ENCODE measurements at places on chromosomes 6 and 20.

DNA sequence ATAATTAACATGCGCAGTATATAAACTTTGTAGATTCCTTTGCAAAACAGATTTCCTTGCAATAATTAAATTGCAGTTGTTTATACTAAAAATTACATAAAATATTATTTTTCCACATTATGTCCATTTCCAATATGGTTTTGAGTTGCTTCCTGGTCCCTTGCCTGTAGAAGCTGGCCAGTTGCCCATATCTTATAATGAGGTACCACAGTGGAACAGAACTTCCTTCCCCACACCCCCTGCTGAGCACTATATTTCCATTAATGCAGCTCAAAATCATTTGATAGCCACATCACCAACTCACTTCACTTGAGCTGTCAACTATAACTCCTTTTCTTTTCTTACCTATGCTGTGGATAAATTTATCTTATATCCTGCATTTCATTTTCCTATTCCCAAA lies 194.6 kb downstream of the DST start:
- DNase-seq: no peak

GRCh38 chr6:111952821-111953540 lies 79.7 kb upstream of the FYN start:
- peak; percentile 67 for DNase-seq

GRCh38 chr6:144578385-144579350 lies 293.5 kb downstream of the UTRN start:
- peak; percentile 84 for DNase-seq

- peak; percentile 10 for DNase-seq
These were observed 799 bp upstream of the SHPRH start for GRCh38 chr6:145964948-145965366.

DNA sequence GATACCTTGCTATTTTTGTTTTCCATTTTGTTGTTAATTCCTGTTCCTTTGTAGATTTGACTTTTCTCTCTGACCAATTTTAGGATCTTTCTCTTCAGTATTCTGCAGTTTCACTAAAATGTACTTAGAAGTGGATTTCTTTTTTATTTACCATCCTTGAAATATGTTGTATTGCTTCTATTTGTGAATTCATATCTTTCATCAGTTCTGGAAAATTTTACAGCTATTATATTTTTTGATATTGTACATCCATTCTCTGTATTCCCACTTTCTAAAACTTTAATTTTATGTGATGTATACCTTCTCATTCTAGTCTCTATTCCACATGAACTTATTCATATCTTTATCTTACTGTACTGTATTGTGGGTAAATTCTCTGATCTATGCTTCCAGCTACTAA lies 9.7 kb upstream of the ALDH8A1 start:
- DNase-seq: no peak

GRCh38 chr20:53100476-53100911 lies 128.3 kb downstream of the TSHZ2 start:
- DNase-seq: peak; percentile 50

DNA sequence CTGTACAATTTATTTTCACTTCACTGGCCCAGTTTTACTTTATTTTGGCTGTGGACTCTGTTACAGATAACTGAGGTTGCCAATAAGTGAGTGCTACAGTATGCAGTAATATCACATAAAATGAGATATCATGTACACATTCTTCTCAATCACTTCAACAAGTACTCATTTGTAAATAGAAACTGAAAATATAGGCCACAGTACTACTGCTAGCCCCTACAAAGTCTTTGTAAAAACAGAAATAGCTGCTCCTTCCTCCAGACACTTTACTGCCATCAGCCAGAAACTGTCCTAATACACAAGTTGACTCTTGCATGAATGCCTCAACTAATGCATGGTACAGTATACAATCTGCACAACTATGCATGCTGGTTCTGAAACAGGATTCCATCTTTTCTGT lies 9.2 kb downstream of the DTNBP1 start:
- no peak for DNase-seq

DNA sequence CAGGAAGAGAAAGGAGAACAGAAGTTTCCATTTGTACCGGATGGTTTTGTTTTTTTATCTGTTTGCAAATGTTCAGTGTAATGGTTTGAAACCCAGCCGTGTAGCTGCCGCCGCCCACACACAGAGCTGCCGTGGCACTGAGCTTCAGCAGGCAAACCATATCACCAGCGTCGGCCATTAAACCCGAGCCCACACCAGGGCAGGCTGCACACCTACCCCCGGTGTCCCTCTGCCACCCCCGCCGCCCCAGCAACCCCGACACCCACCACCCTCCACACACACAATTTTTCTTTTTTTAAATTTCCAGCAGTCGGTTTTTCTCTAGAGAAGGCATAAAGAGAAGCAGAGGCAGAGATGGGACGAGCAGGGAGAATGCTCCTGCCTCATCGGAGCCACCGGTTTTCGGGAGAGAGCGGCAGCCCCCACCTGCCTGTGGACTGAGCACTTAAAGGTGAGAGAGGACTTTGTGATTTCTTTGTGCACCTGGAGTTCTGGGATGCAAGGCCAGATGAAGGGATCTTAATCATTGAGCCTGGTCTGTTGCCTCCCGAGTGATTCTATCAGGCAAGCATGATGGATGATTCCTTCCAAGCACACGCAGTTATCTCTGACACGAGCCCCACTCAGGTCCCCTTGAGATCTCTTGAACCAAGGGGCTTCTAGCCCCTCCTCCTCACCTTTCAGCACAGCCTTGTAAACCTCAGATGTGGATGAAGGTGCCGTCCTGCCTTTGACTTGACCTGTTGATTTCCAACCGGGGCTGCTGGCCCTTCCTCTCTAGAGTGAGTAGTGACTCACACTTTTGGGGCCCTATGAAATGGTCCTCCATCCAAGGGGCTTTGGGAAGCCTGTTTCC lies 17.5 kb upstream of the ZNF831 start:
- no peak for DNase-seq

GRCh38 chr6:156395276-156395675 lies 381.9 kb upstream of the ARID1B start:
- DNase-seq: no peak

GRCh38 chr6:111573131-111573883 lies 32.4 kb downstream of the TRAF3IP2 start:
- peak; percentile 85 for DNase-seq

DNA sequence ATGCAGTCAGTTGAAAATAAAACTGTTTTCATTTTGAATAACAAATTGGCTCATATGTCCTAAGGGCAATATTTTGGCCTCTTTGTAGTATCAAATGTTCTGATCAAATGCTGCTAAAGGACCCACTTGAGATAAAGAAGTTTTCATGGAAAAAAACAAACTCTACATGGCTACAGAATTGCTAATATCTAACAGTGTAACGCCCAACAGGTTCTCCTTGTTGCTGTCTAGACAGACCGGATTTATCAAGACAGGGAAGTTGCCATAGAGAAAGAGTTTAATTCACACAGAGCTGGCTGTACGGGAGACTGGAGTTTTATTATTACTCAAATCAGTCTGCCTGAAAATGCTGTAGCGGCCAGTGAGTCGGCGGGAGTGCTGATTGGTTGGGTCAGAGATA lies 19.4 kb upstream of the MAN1A1 start:
- DNase-seq: no peak

DNA sequence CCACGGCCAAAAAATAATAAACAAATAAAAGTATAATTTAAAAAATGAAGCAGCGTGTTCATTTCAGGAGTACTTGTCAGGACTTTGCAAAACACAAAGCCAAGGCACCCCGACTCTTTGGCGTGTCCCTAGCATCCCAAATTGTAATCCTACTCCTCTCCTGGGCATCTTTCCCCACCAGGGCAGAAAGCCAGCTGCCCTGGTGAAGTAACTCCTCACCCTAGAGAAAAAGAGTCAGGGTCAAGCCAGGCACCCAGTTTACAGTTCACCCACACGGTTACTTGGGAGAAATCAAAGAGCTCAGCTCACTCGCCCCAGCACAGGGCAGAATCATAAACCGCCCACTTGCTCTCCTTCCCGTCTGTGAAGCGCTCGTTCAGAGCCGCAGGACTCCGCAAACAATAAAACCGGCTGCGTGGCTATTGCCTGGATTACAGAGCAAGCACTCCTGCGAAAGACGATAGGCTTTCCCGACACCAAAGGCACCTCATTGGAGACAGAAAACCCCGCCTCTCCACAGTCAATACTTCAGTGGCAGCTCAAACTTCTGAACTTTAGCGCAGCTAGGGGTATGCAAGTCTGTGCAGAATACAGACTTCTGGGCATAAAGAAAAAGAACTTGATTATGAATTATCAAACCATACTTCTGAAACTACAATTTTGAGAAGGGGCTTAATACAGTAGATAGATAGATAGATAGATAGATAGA lies 73.0 kb upstream of the NHSL1 start:
- peak; percentile 85 for DNase-seq

DNA sequence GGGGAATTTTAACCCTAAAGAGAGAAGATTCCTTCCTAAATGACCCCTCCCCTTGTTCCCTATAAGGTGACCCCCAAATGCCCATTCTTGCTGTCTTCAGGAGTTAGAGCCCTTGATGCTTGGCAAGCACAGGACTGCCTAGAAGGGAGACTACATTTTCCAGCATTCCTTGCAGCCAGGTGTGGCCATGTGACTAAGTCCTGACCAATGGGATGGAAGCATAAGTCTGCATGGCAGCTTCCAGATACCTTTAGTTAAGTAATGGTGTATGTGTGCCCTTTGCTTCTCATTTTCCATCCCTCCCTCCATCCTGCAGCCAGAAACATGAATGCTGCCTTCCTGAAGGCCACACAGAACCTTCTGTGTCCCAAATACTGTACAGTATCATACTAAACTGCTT lies 5.5 kb downstream of the BFSP1 start:
- no peak for DNase-seq

GRCh38 chr6:144744720-144745119 lies 459.6 kb downstream of the UTRN start:
- no peak for DNase-seq

DNA sequence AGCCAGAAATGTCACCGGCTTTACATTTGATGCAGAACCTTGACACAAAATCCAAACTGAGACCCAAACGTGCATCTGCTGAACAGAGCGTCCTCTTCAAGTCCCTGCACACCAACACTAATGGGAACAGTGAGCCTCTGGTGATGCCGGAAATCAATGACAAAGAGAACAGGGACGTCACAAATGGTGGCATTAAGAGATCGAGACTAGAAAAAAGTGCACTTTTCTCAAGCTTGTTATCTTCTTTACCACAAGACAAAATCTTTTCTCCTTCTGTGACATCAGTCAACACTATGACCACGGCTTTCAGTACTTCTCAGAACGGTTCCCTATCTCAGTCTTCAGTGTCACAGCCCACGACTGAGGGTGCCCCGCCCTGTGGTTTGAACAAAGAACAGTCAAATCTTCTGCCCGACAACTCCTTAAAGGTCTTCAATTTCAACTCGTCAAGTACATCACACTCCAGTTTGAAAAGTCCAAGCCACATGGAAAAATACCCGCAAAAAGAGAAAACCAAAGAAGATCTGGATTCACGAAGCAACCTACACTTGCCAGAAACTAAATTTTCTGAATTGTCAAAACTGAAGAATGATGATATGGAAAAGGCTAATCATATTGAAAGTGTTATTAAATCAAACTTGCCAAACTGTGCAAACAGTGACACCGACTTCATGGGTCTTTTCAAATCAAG lies 108.4 kb downstream of the RTN4IP1 start:
- DNase-seq: no peak

DNA sequence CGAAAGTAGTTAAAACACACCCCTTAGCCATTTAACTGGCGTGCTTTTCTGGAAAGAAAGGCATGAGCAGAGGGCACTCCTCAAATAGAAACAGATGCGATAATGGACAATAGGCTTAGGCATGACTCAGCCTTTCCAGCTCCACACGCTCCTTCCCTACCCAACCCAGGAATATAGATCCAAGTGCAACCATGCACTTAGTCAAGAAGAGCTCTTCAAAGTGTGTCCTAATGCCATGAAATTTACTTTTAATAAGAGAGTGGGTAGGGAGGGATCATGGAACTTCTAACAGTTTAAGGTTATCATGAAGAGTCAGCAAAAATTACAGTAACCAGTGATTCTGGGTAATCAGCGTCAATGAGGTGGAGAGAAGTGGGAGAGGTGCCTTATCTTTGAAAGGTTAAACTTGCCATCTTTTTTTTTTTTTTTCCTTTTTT lies 2.4 kb upstream of the EFHC1 start:
- peak; percentile 95 for DNase-seq

- DNase-seq: no peak
These were observed 34.6 kb upstream of the NKX2-2 start for GRCh38 chr20:21548390-21549035.

- DNase-seq: peak; percentile 94
These were observed 98.3 kb downstream of the SASH1 start for GRCh38 chr6:148440877-148441453.

GRCh38 chr6:158849899-158850806 lies 31.0 kb upstream of the EZR start:
- peak; percentile 97 for DNase-seq

GRCh38 chr6:20135677-20136268 lies 76.5 kb downstream of the MBOAT1 start:
- DNase-seq: no peak

DNA sequence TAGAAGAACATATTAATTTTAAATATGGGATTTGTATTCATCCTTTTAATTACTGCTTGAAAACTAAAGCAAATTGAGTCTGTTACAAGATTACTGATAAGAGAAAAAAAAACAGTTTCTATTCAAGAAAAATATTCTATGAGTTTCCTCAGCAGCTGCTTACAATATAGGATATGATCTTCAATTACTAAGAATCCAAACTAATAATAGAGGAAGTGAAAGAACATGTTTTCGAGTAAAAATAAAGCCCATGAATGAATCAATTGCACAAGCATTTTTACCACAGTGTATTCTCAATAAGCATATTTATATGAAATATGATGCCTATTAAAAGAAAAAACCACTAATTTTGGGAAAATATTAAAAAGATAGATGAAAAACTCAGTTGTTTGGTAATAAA lies 63.4 kb downstream of the AHI1 start:
- DNase-seq: no peak

DNA sequence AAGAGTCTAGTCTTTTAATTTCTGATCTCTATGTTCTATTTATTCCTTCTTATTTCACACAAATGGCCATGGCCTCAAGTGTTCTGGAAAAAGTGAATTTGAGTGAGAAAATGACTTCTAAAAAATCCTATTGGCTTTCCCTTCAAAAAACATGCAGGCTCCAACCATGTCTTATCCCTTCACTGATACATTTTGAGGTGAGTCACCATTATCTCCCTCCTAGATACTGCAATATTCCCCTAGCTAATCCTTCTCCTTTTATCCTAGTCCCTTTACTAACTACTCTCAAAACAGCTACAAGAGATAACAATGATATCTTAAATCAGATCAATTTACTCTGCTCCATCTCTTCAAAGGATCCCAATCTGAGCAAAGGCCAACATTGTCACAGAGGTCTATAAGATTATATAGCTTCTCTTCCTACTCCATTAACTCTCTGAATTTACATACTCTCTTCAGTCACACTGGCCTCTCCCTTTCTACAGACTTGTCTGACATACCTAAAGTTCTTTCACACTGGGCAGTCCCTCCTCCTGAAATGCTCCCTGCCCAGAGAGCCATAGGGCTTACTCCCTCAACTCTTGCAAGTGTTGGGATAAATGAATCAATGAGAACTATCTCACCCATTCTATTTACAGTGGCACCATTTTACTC lies 129.2 kb downstream of the TENT5A start:
- no peak for DNase-seq

Data from GM23248 (cell line).